Cortex of kidney (tissue), 1 donor: ENCODE measurements at places on chromosomes 7 and 10.

DNA sequence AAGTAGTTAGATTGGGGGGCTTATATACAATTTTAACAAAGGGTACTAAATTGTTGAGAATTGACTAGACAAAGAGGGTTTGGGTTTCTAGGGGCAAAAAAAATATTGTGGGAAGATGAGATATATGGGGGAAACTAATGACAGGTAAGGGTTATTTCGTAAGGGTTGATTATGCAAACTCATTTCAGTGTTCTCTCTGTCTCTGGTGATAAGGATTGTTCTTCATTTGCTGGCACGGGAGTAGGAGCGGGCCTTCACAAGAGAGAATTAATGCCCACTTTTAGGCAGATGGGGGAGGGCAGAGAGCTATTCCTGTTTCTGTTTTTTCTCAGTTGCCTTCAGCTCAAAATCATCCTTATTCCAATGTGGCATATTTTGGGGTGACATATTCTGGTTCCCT lies 258.4 kb downstream of the EXOC4 start:
- no peak for DNase-seq

GRCh38 chr10:30734901-30735300 lies 105.3 kb upstream of the LYZL2 start:
- no peak for DNase-seq

GRCh38 chr10:6186894-6187256 lies 15.9 kb upstream of the PFKFB3 start:
- no peak for DNase-seq

- no peak for DNase-seq
Measured at GRCh38 chr10:60323162-60323561, 66.5 kb downstream of the ANK3 start.

DNA sequence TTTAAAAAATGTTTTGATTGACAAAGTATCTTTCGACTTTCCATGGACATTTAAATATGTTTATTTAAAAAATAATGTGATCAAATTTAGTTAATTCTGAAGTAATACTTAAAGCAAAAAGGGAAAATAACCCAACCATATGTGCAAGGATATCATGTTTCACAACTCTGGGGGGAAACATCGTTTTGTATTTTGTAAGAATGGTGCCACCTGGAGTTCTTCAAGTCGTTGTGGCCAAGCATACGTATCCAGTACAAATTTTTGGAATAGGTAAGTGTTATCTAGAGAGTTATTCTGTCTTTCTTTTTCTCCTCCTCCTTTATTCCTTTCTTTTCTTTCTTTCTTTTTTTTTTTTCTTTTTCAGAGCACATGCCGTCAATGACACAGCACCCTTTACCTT lies 176.2 kb upstream of the CSTF2T start:
- DNase-seq, result no peak

- no peak for DNase-seq
Measured at GRCh38 chr7:28903730-28904577, 54.2 kb downstream of the TRIL start.

- DNase-seq, result no peak
Measured at GRCh38 chr7:2821161-2821841, 22.8 kb downstream of the GNA12 start.

DNA sequence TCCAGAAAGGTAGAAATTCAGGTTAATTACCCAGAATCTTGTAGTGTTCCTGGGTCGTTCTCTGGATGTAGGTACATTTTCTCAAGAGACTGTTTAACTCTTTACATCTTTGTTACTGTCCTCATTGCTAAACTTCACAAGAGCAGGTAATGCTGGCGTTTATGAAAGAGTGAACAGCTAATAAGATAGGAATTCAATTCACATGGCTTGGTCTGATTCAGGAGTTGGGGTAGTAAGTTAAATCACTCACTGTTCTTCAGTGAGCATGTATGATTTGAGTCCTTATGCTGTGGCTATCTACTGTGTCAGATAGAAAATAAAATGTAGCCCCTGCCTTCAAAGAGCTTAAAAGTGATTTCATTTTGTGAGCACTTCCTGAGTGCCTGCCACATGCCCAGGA lies 480.0 kb downstream of the LRMDA start:
- DNase-seq, result no peak

- no peak for DNase-seq
Measured at GRCh38 chr10:71812913-71813590, 38.0 kb downstream of the PSAP start.

DNA sequence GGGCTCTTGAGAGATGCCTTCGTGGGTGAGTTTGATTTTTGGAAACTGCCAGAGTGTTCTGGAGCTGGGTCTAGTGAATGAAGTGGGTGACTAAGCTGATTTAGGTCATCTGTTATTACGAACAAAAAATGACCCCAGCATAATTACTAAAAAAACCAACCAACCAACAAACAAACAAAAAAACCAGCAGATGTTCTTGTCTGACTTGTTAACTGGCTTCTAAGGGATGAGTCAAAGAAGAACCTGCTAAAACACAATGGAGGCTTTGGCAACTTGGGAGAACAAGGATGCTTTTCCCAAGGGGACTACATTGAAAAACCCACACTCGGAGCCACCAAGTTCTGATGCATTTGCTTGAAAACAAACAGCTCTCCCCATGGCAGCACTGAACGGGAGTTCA lies 11.5 kb downstream of the TACR2 start:
- DNase-seq, result no peak

DNA sequence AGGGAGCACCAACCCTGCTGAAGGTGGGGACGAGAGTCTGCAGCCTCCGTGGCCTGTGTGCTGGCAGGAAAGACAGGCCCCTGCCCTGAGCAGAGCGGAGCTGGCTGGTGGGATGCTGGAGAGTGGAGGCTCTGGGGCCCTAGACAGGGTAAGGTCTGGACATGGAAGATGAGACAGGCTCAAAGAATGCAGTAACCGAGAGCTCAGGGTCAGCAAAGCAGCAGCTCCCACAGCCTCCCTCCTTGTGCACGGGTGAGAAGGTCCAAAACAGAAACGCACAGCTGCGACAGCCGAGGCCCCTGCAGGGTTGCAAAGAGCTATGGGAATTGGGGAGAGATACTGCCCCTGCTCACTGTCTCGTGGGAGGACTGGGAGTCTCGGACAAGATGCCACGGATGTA lies 80.5 kb downstream of the TNS3 start:
- no peak for DNase-seq

DNA sequence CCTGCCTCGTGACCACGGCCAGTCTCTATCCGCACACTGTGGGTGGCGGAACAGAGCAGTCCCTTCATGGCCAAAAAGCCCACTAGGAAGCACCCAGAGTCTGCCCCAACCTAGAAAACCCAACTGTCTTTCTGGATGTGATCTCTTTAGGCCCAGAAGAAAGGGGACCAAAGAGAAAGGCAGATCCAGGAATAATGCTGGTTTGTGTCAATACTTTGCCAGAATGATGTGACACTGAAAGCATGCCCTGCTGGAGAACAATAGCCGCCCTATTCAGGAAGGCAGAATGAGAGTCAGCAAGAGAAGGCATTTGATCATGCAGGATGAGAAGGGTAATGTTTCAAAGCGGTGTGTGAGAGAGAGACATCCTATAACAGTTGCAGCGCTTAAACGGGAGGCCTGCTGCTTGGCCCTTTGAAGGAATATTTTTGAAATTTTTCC lies 274.7 kb downstream of the USP6NL start:
- no peak for DNase-seq

- DNase-seq, result no peak
Measured at GRCh38 chr7:42181566-42181965, 55.4 kb downstream of the GLI3 start.

GRCh38 chr7:114008696-114009095 lies 89.9 kb upstream of the PPP1R3A start:
- no peak for DNase-seq

DNA sequence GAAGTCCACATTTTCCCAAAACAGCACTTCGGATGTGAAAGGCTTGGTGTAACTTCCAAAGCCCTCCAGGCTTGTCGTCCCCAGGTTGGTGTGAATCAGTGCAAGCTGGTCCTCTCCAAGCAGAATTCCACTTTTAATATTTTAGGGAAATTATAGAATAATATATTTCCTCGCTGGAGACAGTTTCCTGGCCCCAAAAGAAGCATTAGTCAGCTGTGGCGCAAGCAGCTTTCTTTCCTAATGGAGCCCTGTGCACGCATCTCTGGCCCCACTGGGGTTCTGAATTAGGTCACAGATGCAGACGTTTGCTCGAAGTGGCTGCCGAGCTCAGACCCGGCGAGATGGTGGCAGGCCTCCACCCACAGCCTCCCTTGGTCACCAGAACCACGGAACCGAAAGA lies 33.3 kb upstream of the MNX1 start:
- no peak for DNase-seq

GRCh38 chr7:33217595-33217994 lies 88.2 kb downstream of the BBS9 start:
- DNase-seq, result no peak

GRCh38 chr10:67433276-67433675 lies 262.7 kb downstream of the CTNNA3 start:
- DNase-seq, result no peak

DNA sequence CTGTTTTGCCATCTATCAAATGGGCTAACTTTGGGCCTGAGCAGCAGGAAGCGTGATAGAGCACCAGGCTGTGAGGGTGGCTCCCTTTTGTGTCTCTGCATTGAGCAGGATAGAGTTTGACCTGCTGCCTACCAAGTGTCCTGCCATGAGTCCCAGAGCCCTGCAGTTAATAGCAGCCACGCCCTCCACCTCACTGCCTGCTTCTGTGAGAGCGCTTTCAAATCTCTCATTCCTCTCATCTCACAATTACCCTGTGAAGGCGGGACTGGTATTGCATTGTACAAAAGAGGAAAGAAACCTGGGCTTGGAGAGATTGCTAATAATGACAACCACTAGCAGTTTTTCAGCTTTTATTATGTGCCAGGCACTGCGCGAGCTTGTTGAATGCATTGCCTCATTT lies 39.9 kb downstream of the UNC5B start:
- DNase-seq, result no peak

DNA sequence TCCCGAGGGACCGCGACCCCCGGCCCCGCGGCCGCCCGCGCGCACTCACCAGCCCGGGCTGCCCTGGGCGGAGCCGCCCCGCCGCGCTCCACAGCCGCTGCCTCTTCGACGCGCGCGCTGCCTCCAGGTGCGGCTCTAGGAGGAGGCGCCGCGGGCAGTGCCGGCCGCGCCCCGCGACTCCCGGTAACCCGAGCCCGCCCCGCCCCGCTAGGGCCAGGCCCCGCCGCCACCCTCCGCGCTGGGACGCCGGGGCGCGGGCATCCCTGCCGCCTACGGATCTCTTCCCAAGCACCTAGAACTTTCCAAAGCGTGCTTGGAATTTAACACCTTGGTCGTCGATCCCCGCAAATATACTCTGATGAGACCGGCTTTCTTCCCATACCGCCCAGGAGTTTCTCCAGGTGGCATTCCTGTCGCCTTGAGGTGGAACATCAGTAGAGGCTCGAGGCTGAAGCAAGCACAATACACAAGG lies at the start of gene SLC26A5:
Gene SLC26A5, minus strand, starts transcription at position 159 of the 472 bp plus-strand sequence. CDS start 24,693 bp downstream, outside the sequence.
- no peak for DNase-seq

DNA sequence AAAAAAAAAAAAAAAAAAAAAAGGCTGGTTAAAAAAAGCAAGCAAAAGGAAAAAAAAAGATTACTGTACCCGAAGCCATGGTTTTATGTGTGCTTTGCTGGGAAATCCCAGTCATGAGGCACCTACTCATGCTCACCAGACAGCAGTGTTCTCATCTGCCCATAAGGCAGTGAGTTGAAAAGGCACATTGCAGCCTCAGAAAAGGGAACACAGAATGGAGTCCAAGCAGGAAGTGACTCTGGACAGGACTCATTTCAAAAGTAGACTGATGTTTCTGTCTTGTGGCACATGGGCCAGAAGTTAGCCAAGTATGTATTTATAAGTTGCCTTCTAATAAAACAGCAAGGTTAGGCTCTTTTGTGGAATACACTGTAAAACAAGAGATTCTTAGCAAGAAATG lies 40.2 kb downstream of the PDSS1 start:
- no peak for DNase-seq

DNA sequence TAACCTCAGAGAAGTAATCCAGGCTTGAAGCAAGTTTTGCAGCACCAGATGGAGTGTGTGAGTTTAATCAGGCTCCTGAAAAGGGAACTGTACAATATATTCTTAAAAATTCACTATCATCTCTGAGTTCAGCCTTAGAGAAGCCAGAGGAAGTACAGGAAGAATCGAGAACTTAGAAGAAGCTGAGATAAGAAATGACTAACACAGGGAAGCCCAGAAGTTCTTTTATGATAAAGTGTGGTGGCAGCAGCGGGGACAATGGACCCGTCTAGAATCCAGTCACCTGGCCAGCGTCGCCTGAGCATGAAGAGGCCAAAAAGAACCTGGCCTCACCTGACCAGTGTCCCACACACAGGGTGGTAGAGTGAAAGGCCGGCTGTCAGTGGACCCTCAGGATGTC lies 161.0 kb downstream of the USP6NL start:
- DNase-seq, result no peak

- no peak for DNase-seq
Measured at GRCh38 chr10:130847170-130847569, 464.4 kb downstream of the TCERG1L start.

- DNase-seq, result no peak
Measured at GRCh38 chr7:27972276-27972675, 208.3 kb downstream of the JAZF1 start.

GRCh38 chr7:70699271-70699670 lies 432.7 kb upstream of the GALNT17 start:
- no peak for DNase-seq
